ENCODE measurements at places on chromosomes 4 and X. TPM values are rescaled to one million over a fixed set of nuclear protein-coding genes. Genes with fewer than 3 reads are reported as not detected.

Gene L1CAM
- total RNA-seq: 0.49 TPM

DNA sequence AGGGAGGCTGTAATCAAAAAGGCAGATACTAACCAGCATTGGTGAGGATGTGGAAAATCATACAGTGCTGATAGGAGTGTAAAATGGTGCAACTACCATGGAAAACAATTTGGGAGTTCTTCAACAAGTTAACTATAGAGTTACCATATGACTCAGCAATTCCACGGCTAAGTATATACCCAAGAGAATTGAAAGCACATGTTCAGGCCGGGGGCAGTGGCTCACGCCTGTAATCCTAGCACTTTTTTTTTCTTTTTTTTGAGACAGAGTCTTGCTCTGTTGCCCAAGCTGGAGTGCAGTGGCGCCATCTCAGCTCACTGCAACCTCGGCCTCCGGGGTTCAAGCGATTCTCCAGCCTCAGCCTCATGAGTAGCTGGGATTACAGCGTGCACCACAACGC lies 15.0 kb upstream of the CD99L2 start:
- DNase-seq: no peak

- no peak for DNase-seq
Measured at GRCh38 chr4:77734928-77735327, 84.2 kb downstream of the CNOT6L start.

GRCh38 chr4:73453701-73454005 lies 17.6 kb downstream of the AFP start:
- DNase-seq: no peak

Measured in neural progenitor cell (in vitro differentiated cells).